ENCODE measurements at places on chromosomes 13 and 19. TPM values are rescaled to one million over a fixed set of nuclear protein-coding genes. Genes with fewer than 3 reads are reported as not detected.

CGB2 gene
- total RNA-seq = not detected

KISS1R gene
- total RNA-seq = 0.09 TPM

ZNF850 gene
- total RNA-seq = 1.3 TPM

RB1 gene
- total RNA-seq = 14.0 TPM

ZNF492 gene
- not detected for total RNA-seq

YJEFN3 gene
- 0.17 TPM for total RNA-seq

FUT6 gene
- total RNA-seq = 0.16 TPM

SLITRK5 gene
- under 0.01 TPM for total RNA-seq

SPIB gene
- total RNA-seq = not detected

Measured in bronchial smooth muscle cell (primary cell).